ENCODE measurements at places on chromosomes 6 and 20.

DNA sequence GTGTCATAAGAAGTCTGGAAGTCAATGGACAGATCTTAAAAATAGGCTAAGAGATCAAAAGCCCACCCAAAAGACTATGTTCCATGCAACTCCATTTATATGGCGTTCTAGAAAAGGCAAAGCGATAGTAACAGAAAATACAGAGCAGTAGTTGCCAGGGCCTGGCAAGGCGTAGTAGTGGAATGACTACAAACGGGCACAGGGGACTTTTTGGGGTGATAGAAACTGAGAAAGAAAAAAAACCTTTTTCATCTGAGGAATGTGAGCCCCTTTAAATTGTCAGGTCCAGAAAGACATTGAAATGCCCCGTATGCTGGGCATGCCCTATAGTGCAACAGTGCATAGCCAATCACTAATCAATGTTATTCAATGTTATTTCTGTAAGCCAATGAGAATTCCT, 47.2 kb upstream of the FAM50B start:
- DNase-seq = no peak

DNA sequence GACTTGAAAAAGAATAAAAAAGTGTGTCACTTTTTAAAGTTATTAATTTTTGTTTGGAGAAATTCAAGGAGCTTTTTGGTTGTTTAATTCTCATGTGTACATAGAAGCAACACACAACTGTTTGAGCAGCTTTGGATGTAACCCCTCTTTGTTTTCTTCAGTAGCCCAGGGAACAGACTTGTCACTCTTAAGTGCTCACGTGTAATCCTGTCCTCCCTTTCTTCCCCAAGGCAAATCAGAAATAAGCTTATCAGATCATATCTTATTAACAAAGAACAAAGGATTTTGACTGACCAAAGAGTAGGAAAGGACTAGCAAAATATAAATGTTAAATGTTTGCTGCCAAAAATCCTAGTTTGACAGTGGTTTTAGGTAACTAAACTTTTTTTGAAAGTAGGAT, 7.3 kb upstream of the FLRT3 start:
- no peak for DNase-seq

DNA sequence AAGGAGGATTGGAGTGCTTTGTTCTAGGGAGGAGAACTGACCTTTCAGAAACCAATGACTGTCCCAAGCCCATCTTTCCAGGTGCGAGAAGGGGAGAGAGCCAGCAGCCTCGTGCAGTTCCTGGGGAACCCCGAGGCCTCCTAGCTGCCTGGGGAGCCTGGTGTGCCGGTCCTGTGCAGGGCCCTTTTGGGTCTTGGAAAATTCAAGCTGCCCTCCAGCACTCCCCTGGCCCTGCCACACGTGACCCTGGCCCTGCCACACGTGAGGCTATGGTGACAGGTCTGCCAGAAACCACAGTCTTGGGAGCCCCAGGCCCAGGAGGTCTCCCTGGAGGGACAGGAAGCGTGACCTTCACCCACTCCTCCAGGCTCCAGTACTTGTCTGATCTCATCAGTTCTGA, 15.7 kb downstream of the IP6K3 start:
- DNase-seq = no peak

- DNase-seq = no peak
These were observed 87.1 kb upstream of the SALL4 start for GRCh38 chr20:51889466-51889865.

DNA sequence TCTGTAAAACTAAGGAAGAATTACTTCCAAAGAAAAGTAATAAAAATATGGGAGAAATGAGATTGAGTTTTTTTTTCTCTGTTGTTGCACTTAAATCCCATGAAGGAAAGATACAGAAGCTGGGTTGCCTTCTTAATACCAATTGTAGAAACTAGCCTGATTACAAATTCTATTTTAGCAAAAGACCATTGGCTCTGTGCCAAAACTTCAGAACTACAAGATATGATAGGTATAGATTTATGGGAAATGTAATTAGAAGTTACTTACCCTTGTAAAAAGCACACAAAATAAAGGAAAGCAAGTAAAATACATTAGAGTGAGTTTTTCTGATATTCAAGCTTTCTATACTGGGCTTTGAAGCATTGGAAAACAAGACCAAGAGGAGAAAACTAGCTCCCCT, 73.5 kb upstream of the SCGN start:
- no peak for DNase-seq

DNA sequence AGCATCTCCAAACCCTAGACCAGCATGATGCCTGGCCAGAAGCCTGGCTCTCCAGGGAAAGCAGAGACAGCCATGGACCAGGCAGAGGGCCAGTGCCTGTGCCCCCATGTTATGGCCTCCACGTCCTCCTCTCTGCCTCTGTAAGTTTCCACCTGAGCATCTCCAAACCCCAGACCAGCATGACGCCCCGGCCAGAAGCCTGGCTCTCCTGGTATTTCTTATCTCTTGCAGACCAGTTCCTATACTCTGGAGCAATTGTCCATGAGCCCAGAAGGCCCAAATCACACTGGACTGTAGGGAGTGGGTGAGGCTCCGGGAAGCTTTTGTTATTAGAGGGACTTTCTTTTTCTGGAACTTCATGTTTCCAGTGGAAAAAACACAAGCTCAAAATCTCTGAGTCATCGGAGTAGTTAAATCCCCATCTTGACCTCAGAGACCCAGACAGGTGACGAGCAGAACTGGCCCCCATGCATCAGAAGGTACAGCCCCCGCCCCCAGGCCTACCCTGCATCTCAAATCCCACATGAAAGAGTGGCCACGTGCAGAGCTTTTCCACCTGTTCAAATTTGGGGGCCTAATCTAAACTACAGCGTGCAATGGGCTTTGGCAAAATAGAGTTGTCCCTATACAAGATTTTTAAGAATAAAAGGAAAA, 110.2 kb upstream of the FOXQ1 start:
- DNase-seq = no peak

GRCh38 chr6:159535656-159536350, 157.2 kb downstream of the SOD2 start:
- no peak for DNase-seq

DNA sequence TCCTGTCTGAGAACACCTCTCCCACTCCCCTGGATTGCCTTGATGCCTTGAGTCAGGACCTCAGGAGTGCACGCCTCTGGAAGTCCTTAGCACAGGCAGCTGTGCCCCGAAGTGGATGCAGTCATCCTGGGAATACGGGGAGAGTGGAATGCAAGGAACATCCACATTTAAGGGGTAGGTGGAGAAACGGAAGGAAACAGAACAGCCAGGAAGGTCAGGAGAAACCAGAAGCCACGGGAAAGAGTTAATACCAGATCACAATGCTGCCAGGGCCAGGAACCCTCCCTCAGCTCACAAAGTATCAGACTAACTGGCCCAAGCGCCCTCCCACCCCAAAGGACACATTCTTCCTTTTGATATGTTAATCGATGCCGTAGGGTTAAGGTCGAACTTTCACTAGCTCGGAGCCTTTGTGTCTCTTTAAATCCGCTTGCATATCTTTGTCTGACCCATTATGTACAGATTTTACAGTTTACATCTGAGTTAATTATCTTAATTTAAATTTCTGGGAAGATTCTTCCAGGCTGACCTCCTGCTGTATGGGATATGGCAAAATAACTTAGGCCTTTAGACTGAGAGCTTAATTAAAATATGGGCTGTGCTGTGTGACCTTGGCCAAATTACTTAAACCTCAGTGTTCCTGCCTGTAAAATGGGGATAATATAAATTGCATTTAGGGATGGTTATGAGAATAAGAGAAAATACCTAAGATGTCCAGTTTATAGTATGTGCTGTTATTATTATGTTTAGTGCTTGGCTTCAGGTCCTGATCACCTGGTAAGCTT, 24.0 kb upstream of the CCND3 start:
- DNase-seq = no peak

GRCh38 chr20:4411744-4412143, 310.0 kb upstream of the PRND start:
- no peak for DNase-seq

DNA sequence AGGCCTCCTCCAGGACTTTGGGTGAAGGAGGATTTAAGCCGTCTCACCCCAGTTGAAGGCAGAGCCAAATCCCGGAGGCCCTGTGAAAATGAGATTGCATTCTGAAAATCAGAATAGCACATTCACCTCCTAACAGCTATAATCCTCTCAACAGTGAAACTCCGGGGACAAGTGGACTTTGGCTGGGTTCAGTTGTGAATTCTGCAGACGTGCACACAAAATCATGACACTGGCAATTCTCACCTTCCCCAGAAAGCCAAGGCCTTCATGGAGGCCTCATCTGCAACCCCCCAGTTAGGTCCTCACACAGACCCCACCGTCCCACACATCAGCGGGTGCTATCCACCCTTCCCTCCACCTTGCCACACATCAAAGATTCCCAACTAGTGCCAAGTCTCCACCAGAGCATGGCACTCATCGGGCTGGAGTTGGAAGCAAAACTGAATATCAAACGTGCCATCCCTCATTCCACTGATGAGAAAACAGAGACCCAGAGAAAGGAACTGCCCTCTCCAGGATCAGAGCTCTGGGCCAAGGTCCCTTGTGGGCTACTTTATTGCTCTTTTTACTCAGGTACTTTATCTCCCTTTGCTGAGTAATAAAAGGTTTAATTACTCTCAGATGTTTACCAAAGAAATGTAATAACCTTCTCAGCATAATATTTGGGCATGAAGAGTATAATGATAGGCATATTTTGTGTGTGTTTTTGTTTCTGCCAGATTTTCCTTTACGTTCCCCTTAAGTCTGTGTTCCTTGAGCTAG, 4.8 kb upstream of the BTNL2 start:
- no peak for DNase-seq

DNA sequence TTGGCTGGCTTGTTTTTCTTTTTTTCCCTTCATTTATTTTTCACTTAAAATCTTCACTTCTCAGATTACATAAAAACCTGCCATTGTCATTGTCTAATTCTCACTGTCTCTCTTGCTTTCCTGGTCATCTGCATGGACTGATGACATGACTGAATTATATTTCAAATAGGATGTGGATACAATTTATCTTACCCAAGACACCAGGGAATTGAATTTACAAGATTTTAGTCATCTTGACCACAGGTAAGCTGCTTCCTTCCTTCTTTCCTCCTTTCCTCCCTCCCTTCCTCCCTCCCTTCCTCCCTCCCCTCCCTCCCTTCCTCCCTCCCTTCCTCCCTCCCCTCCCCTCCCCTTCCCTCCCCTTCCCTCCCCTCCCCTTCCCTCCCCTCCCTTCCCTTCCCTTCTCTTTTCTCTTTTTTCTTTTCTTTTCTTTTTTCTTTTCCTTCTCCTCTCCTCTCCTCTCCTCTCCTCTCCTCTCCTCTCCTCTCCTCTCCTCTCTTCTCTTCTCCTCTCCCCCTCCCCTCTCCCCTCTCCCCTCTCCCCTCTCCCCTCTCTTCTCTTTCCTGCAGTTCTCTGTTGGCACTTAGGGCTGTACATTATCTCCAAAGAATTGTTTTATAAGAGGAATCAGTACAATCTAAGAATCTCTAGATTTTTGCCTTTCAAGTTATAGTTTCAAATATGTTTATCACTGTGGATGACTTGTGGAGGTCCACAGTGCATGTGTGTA, 171.5 kb downstream of the CARMIL1 start:
- no peak for DNase-seq

GRCh38 chr6:153563001-153563400, 431.9 kb upstream of the RGS17 start:
- DNase-seq = no peak

GRCh38 chr6:121668259-121668658, 232.8 kb downstream of the GJA1 start:
- no peak for DNase-seq

- no peak for DNase-seq
These were observed 102.4 kb downstream of the FOXF2 start for GRCh38 chr6:1491591-1492319.

GRCh38 chr6:106300944-106301343, 24.6 kb downstream of the ATG5 start:
- DNase-seq = no peak

DNA sequence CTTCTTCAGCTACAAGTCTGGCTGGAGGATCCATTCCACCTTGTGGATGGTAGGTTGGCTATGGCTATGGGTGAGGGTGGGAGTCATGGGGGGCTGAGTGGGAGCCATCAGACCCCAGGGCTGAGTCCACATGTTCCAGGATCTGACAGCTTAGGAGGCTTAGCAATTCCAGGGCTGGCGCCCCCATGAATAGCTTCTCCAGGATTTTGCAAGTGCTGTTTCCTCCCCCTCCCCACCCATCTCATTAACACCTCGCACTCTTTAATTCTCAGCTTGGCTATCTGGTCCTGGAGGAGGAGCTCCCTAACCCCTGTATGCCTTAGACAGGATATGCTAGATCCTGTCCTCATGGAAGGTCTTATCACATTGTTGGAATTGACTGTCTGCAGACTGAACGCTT, 39.0 kb upstream of the ANGPT4 start:
- no peak for DNase-seq

DNA sequence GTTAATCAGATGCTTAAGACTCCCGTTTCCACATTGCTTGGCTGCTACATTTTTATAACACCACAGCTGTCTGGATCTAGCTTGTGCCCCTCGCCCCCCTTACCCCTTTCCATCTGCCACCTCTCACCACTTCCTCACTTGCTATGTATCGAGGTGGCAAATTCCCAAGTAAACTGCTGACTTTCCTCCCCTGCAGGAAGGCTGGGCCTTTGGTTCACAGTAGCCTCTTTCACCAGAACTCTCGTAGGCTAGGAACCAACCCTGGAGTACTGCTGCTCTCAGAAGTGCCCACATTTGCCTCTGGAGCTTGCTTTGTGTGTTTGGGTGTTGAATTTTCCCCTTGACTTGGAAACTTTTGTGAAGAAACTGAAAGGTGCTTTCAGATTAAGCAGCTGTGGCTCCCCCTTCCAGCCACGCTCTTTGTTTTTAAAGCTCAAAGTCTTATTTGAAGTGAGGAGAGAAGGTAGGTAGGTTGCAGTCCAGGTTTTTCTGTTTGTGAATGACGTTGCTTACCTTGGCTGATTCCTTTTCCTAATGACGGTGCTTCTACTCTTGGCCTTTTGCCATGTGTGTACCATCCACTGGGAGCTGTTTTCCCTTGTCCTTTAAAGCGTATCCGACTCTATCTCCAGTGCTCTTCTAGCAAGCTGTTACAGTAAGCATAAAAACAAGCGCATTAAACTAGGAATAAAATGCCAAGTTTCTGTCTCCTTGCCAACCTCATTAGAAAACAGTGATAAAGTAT, 90.4 kb downstream of the CARMIL1 start:
- no peak for DNase-seq

DNA sequence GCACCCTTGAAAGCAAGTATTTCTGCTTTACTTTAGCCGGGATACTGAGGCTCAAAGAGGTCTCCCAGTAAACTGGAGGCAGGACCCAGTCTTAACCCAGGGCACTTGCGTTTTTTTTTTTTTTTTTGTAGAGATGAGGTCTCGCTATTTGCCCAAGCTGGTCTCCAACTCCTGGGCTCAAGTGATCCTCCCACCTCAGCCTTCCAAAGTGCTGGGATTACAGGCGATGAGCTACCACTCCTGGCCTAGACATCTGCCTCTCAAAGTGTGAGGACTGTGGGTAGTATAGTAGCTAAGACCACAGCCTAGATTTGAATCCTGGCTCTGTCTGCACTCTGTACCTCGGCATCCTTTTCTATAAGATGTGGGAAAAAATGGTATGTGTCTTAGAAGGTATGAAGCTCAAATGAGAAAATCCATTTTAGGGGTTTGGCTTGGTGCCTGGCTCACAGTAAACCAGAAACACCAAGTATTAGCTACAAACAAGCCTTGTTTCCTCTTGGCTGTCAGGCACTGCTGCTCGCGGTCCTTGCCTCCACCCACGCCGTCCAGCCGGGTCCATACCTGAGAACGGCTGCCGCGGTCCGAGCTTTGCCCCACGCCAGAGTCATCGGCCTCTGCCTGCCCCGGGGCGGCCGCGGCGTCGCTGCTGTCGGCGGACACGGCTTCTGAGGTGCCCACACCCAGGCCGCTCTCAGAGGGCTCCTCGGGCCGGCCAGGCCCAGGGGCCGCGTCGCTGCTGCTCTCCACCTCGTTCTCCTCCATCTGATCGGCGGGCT, 1.2 kb downstream of the ZNF335 start:
- peak; percentile 56 for DNase-seq

Data from activated CD8-positive, alpha-beta memory T cell treated with anti-CD3 and anti-CD28 coated beads, Interleukin-2, amount 10 ng/mL, durations not matched to agents 7 days and 5 days (primary cell).